GM12892 (cell line): ENCODE measurements at places on chromosomes 3 and 15.

- DNase-seq = no peak
These were observed 207.1 kb downstream of the UACA start for GRCh38 chr15:70556151-70556741.

DNA sequence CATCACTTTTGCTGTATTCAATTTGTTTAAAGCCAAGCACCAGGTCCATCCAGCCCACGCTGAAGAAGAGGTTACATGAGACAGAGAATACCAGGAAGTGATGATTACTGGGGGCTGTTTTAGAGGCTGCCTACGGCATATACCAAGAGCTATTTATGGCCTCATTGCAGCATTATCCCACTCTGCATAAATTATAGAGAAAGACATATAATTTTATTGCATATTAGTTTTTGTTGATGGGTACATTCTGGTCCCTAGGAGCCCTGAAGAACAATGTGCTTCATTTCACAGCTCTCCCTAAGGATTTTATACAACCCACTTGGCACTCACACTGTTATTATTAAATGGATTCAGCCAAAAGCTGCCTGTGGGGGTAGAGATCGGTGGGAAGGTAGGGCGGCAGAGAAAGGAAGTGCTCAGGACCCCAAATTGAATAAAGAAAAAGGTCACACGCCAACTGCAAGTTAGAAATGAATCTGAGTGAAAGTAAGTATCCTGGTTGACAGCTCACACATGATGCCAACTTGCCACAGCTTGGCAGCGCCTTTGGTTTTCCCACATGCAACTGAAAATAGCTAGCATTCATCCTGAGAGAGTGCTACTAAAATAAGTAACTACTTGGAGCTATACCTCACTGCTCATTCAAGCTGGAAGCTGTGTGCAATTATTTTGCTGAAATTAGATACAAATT lies 73.7 kb downstream of the CCNL1 start:
- DNase-seq = no peak

DNA sequence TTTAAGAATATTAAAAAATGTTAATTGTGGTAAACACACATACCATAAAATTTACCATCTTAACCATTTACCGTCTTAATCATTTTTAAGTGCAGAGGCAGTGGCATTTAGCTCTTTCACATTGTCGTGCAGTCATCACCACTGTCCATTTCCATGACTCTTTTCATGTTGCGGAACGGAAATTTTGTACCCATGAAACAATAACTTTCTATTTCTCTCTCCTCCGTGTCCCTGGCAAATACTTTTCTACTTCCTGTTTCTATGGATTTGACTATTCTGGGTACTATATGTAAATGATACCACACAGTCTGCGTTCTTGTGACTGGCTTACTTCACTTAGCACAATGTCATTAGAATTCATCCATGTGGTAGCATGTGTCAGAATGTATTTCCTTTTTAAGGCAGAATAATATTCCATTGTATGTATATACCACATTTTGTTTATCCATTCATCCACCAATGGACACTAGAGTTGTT lies 27.9 kb downstream of the AKAP13 start:
- no peak for DNase-seq

GRCh38 chr15:49987198-49987785 lies 131.7 kb downstream of the ATP8B4 start:
- DNase-seq = no peak

GRCh38 chr3:154970797-154971196 lies 109.3 kb upstream of the MME start:
- no peak for DNase-seq

DNA sequence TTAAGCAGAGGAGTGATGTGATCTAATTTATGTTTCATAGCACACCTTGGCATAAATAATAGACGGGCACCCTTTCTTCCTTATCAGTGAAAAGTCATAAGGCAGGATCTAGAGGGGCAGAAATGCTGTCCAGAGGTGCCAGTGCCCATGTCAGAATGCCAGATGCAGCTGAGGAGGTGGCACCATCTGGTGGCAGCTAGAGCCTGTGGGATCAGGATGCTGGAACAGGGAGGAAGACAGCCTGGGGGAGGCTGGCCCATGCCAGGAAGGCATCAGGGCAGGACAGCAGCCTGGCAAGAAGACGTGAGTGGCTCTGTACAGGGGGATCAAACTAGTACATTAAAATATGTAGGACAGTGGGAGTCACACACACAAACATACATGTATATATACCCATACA lies 16.5 kb downstream of the MYH15 start:
- DNase-seq = no peak
